ENCODE measurements at places on chromosomes 13 and 19. TPM values are rescaled to one million over a fixed set of nuclear protein-coding genes. Genes with fewer than 3 reads are reported as not detected.

DNA sequence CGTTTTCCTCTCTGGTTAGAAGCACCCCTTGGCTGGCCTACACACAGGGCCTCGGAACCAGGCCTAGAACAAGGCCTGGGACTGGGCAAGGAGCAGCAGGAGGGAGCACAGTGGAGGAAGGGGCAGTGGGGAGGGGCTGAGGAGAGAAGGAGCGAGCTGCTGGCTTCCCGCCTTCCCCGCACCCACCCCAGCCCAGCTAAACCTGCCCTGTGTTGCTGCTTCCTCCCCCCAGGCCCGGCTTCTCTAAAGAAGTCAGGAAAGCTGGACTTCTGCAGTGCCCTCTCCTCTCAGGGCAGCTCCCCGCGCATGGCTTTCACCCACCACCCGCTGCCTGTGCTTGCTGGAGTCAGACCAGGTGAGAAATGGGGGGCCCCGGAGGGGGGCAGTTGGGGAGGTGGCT is 24.3 kb downstream of the LYL1 start:
- no peak for DNase-seq

DNA sequence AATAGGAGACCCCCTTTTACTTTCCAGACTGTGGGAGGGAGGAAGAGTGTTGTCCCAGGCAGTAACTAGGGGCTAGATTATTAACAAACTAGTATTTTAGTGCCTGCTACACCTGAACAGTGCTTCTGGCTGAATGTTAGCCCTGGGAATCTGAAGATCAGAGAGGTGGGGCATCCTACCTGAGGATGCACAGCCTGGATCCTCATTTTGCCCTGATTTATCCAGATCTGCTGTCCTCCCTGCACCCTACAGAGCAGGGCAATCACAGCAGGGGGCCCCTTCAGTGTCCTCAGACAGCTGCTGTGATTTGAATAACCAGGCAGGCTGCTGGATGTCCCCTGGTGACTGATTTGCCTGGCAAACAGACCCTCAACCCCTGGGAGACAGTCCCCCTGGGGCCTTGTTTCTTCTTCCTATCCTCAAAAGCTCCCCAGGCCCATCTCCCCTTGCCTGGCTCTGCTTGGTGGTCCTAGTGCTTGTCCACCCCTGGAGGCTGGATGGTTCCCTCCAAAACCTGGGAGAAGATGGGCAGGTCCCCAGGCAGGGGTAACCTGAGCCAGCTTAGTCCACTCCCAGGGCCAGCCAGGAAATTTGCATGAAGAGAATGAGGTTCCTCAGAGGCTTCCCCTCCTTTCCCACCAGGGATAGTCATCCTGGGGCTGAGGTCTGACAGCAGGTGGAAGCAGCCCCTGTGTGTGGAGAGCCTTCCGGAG is at the start of gene OVOL3:
Gene OVOL3, plus strand, starts transcription at position 657 of the 713 bp plus-strand sequence. CDS start 60 bp downstream, outside the sequence.
- DNase-seq, result no peak

- no peak for DNase-seq
Measured at GRCh38 chr13:38730332-38730731, 43.5 kb downstream of the FREM2 start.

DNA sequence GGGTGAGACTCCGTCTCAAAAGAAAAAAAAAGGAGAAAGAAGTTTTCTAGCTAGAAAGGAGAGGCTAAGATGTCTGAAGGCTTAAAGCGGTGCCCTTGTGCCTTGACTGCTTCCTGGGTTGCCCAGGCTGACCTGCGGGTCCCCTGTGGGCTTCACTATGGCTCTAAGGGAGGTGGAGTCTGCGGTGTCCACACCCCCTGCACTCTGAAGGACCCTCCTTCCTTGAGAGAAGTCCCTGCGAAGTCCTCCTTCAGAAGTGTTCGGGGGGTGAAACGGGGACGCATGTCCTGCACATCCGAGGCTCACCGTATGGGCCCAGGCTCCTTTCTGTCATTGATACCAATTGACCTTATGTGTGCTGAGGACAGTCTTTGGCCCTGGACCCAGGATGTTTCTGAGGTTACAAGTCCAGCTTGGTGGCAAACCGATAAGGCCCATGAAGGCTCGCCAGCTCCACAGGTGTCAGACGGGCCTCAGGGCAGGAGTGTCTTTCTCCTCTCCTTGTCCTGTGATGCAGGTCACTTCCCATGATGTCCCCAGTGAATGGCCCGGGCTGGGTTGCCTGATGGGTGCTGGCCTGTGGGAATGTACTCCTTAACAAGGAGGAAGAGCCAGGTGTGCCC is 11.6 kb upstream of the RNF113B start:
- DNase-seq, result no peak

DNA sequence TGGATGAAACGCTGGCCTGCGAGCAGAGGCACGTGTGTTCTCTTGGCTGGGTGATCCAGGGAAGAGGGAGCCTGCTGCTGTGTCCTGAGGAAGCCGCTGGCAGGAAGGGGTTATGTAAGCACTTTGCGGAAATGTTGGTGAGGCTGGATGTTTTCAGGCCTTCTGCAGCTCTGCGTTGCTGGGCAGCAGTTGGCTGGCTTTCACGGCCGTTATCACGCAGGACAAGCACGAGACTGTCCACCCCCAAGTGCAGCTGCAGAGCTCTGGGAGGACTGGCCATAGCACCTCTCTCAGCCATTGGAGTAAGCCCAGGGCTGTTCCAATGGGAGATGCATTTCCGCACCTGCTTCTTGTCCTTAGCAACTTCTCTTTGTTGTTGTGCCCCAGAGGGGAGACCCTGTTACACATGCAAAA is 146.9 kb upstream of the SOX21 start:
- DNase-seq, result no peak

DNA sequence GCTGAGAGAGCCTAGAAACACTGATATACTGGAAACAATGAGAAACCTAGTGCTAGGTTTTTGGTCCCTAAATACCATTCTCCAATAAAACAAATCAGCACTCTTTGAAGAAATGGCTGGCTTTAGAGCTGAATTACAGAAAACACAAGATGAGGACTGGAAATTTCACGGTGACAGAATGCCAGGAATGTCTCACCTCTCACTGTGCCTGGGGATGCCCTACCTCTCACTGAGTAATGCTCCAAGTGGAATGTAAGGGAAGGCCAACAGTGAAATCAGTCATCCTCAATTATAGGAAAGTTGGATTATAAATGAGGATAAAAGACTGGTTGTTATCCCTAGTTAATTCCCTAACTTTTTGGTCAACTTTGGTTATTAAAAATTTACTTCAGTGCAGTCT is 259.0 kb downstream of the NALCN start:
- no peak for DNase-seq

DNA sequence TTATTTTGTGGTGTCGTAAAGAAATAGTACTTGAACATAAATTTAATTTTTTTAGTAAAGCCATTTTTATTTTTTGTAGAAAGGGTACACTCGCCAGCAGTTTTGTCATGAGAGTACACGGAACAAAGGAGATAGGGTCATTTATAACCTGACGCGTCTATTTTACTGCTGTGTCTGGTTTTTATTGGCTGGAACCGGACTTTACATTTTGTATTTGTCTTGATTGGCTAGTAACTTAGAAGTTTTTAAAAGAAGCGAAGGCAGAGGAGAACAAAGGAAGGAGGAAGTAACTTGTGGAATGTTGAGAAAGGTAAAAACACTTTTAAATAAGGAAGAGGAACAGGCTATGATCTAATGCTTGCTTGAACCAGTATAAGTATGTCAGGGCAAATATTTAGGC is 43.5 kb downstream of the TRPM4 start:
- no peak for DNase-seq

The SERTAD1 gene
- total RNA-seq, result 20.8 TPM

The KLK4 gene
- not detected for total RNA-seq

The MEIS3 gene
- total RNA-seq, result not detected

The FFAR2 gene
- not detected for total RNA-seq

The DMKN gene
- total RNA-seq, result not detected

Data from activated CD4-positive, alpha-beta T cell treated with anti-CD3 and anti-CD28 coated beads, Interleukin-2, amount 10 ng/mL, durations not matched to agents 24 days and 14 days (primary cell).